ENCODE measurements at places on chromosomes 7 and 10.

- no peak for DNase-seq
Observed at GRCh38 chr10:78829565-78829964, 239.2 kb upstream of the ZMIZ1 start.

DNA sequence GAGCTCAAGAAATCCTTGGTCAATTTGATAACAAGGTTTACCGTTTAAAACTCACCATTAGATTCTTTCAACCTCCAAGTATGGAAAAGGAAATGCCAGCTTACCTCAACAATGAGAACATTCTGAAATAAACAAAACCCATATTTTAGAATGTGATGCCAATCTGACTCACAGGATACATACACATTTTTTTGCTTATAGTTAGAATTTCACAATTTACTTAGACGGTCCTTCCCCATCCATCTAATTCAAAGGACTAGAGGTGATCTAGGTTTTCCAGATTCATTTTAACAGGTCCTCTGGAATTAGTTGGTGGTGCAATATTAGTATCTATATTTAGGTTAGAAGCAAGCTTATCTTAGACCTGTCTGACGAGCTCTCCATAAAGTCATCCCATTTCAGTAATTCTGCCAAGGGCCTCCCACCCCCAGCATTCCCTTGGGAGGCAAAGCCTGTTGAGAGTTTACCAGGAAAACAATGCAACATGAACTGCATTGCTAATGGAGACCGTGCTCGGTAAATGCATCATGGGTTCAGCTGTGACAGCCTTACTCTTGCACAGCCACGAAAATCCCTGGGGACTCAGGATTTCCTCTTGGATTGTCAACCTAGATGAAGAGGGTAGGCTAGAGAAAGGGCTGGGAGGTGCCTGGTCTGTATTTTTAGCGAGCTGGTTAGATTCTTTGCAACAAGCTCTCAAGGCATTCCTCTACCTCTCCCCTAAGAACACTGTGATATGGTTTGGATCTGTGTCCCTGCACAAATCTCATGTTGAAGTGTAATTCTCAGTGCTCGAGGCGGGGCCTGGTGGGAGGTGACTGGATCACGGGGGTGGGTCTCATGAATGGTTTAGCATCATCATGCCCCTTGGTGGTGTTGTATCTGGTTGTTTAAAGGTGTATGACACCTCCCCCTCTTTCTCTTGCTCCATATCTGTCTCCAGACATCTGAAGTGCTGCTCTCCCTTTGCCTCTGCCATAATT, 93.8 kb downstream of the PRTFDC1 start:
- DNase-seq, result no peak

DNA sequence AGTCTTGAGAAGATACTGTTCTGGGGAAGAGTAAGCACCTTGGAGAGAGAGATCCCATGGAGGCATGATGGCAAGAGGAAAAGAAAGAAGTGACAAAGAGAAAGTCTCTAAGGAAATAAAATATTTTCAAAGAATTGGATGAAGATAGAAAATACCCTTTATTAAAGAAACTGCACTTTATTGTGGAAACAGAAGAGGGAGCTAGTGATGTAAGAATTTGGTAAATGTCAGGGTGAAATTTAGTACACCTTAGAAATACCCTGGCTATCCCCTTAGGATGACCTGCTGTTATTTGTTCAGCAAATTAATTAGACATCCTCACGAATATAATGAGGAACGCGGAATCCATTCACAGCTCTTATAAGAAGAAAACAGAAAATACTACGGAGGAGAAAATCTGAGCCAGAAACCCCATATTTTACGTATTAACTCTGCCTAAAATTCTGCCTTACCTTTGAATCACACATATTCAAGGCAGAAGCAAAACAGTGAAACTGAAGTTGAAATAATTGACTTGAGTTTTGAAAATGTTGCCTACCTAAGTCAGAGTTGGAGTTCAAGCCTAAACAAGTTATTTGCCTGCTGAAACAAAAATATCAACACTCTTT, 90.7 kb downstream of the TFPI2 start:
- no peak for DNase-seq

DNA sequence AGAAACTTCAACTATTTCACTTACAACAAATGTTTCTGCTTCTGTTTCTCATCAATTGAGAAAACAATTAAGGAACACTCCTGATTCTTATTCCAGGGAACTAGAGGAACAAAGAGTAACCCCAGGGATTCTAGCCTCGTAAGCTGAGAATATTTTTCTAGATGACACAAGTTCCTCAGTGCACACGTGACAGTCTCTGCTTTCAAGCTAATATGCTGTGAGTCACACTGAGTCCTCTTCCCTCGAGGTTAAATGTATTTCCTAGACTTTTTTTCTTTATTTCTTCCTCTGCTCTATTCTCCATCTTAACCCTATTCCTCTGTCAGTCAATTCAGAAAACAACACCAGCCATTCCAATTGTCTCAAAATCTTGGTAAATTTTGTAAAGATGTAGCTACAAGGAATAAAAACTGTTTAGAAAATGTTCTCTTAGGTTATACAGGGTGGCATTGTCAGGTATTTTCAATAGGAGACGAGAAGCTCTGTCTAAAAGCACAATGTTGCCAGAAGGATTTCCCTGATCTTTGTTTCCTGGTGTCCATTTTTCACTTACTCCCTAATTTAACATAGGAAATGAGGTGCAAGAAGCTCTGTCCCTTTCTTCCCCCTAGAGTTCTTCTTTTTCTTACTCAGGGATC, 5.8 kb upstream of the C1GALT1 start:
- DNase-seq, result no peak
